Coronary artery (tissue), 2 donors: ENCODE measurements at places on chromosomes 16 and 17.

GRCh38 chr16:69301861-69302260 lies 9.3 kb upstream of the VPS4A start:
- no peak for DNase-seq

DNA sequence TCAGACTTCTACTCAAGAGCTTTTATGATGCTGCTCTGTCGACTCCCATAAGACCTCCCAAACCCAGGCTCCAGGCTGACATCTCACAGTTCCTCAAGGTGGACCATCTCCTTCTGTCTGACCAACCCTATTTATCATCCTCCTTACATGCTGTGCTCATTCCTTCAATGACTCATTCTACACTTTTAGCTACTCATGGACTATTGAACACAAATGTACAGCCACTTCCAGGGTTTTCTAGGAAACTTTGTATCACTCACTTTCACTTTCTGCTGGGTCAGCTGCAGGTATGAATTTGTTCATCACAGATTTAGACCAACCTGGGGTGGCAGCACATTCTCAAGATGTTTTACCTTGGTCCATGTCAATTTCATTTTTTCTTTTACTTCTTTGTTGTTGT lies 162.4 kb upstream of the FAM20A start:
- DNase-seq: no peak

DNA sequence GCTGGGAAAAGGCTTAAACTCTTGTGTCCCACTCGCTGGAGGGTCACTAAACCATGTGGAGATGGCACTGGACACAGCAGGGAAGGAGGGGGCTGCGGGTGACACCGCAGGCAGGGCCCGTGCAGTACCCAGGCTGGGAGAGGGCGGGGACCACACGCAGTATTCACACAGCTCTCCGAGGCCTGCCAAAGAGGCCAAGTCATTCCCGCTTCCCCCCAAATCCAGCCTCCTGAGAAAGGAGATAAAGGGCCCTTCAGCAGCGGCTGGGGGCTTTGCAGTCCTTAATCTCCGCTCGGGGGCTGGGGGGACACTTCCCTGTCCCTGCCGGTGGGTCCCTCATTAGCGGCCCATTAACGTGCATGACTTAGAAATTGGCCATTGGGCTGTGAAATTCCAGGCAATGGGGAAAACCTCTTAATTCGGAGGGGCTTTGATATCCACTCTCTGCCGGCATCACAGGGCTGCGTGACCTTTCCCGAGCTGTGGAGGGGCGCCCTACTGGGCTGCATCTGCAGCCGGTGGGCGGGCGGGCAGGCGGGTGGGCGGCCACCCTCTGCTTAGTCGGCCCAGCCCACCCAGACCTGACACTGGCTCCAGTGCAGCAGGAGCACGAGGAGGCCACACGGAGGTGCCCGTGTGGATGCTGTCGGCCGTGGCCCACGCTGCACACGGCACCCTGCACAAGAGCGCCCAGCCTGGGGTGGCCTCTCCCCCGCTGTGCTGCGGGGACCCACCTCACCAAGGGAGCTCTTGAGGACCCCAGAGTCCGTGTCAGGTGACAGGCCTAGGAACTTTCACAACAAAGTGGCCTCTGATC lies 2.6 kb upstream of the SLC38A8 start:
- no peak for DNase-seq

- no peak for DNase-seq
Observed at GRCh38 chr17:9090641-9091096, 69.4 kb downstream of the NTN1 start.

GRCh38 chr16:5467552-5467951 lies 370.0 kb upstream of the EEF2KMT start:
- no peak for DNase-seq
